NCI-H1105 (cell line): ENCODE measurements at places on chromosomes 12 and 14.

DNA sequence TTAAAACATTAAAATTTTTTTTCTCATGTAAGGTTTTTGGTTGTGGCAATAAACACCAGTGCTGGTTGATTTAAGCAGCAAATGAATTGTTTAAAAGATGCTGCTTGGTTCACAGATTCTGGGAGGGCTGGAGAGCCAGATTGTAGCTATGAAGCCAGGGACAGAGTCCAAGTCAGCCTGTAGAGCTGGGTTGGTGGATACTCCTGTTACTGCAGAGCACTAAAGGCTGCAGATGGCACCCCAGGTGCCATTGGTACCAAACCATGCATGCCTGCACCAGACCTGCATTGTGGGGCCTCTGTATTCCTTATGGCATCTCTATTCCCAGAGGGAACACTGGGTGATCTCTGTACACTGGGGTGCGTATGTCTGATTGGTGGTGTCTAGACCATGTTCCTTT is 113.3 kb downstream of the SNAPC1 start:
- DNase-seq, result no peak

DNA sequence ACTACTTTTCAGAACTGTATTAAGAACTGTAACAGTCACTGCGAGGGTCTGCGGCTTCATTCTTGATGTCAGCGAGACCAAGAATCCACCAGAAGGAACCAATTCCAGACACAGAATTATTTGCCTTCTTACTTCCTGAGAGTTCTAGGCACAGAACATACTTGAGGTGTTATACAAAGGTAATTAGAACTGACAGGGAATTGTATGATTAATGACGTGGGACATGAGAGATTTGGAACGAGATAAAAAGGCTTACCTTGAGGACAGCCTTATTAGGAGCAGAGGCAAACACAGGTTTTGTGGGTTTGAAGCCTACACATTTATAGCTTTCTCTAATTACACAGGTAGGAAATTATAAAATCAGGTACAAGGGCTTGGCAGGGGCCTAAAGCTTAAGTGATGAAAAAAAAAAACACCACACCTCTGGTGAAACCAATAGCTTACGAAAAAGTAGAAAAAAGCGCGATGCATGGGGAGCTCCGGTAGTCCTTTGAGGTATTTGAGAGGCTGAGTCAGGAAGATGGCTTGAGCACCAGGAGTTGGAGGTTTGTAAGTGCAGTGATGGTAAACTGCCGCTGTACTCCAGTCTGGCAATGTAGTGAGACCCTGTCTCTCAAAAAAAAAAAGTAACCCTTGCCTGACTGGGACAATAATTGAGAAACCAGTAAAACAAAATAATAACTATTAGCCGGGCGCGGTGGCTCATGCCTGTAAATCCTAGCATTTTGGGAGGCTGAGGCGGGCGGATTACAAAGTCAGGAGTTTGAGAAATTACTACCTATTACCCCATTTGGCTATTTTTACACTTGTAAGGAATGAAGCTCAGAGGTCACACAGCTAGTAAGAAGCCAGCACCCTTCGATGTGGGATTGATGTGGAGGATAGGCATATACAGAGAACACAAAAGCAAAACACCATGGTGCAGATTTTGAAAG is 795 bp upstream of the ACOT2 start:
- DNase-seq, result peak; percentile 17

GRCh38 chr12:104695453-104696148 is 238.9 kb downstream of the CHST11 start:
- DNase-seq, result no peak

- DNase-seq, result no peak
Measured at GRCh38 chr12:47413806-47414205, 292.0 kb downstream of the RPAP3 start.

DNA sequence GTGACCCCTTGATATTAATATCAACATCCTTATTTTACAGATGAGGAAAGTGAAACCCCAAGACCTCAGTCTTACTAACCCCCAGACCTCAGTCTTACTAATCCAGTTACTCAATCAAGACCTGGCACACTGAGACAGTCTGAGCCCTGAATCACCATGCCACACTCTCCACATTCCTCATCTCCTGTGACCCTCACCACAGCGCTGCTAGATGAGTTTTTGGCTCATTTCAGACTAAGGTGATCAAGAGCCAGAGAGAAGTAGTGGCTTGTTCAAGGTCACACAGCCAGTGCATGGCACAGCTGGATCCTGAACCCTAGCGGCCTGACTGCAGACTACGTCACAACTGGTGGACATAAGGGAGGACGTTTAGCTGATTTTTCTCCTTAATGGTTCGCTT is 579.2 kb downstream of the BCL11B start:
- DNase-seq, result no peak

DNA sequence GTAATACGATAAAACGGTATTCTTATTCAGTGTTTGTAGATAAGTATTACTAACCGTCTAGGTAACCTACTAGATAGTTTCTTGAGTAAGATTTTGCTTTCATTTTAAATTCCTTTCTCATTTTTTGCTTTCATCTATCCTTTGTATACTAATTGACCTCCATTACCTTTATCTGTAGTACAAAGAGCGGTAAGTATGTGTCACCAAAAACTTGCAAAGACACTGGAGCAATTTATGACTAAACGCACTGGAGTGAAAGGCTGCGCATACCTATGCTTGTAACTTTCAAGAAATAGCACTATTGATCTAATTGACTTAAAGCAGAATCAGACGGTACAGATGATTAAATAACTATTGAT is 1.7 kb downstream of the ARHGAP5 start:
- DNase-seq, result no peak

- no peak for DNase-seq
Measured at GRCh38 chr12:87254381-87255030, 774.7 kb downstream of the C12orf50 start.

GRCh38 chr12:130073721-130074120 is 88.5 kb upstream of the FZD10 start:
- no peak for DNase-seq

- DNase-seq, result peak; percentile 16
Measured at GRCh38 chr14:103056322-103057027, 874 bp downstream of the CDC42BPB start.

- DNase-seq, result no peak
Measured at GRCh38 chr12:116727261-116727660, 10.6 kb downstream of the SPRING1 start.

GRCh38 chr14:71175491-71175890 is 268.2 kb downstream of the PCNX1 start:
- no peak for DNase-seq

DNA sequence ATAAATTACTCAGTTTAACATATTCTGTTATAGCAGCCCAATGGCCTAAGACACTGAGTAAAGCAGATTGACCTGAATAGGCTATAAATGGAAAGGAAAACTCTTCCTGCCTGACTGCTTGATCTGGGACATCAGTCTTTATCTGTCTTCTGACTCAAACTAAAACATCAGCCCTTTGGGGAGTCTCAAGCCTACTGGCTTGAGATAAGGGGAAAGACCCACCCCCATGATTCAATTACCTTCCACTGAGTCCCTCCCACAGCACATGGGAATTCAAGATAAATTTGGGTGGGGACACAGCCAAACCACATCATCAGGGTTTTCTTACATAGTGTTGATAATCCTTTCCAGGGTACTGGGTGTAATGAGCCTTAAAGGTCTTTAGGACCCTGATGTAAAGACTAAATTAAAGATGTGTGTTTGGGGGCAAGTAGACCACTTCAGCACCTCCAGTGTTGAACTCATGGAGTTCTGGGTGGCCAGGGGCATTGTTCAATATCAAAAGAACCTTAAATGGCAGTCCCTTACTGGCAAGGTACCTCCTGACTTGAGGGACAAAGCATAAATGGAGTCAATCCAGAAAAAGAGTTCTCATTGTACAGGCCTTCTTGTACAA is 67.8 kb downstream of the TSHR start:
- DNase-seq, result no peak

DNA sequence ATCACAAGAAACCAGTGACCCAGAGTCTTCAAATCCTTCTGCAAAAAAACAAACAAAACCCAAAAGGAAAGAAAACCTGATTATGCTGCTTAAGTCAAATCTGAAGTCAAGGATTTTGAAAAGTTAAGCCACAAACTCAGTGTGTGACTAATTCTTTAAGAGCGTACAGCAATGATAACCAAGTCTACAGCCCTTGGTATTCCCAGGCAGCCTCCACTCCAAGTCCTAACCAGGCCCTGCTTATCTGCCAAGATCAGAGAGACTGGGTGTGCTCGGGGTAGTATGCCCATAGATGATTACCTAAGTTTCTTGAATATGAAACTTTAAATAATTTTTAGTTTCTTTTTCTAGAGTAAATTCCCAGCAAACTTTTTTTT is 13.1 kb downstream of the PGAM5 start:
- no peak for DNase-seq

GRCh38 chr12:109883461-109883860 is 3.1 kb upstream of the GLTP start:
- no peak for DNase-seq

GRCh38 chr14:74299061-74299545 is 3.6 kb downstream of the ABCD4 start:
- no peak for DNase-seq

DNA sequence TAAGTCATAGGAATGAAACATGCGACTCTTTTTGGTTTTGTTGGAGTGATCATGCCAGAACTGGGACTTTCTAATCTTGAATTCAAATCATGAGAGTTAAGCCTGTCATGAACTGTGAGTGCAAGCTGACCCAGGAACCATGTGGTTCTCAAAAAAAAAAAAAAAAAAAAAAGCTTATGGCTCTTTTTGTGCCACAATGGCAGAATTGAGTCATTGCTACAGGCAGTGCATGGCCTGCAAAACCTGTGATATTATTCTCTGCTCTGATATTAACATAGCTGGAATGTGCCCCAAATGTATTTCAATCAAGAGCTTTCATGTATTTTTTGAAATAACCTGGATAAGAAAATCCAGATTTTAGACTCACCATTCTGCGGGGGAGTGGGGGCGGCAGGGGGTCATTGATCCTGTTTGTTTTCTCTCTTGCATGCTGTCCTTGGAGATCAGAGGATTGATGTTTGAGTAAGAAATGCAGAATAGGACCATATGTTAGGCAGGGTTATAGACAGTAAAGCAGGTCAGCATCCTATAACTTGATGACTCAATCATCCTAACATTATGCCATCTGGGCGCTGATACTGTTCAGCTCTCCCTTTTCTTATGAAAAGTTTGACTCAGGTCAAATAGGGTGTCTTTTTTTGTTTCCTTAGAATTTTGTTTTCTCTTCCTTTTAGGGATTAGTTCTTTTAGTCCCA is 797.4 kb downstream of the DIO2 start:
- no peak for DNase-seq

DNA sequence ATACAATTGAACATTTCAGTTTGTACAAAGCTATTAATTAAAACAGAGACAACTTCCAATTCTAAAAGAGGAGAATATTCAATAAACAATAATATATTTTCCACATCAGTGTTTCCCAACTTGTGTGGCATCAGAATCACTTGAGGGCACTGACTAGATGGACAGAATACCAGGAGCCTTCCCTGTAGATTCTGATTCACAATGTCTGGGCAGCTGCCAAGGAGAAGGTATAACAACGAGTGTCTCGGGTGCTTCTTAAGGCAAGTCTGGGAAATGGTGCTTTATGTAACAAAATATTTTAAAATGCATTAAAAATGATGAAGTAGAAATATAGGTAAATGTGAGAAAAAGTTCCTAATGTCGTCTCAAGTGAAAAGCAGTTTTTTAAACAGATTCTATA is 26.2 kb downstream of the GALC start:
- DNase-seq, result no peak

DNA sequence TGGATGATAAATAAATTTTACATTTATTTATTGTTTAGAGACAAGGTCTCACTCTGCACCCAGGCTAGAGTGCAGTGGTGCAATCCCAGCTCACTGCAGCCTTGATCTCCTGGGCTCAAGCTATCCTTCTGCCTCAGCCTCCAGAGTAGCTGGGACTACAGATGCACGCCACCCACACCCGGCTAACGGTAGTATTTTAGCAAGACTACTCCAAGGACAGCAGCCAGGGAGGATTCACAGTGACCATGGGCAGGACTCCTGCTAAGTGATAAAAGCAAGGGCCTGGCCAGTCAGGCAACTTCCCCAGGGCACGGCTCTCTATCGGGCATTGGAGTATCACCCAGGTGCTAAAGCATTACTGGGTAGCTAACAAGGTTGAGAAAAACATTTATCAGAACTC is 55.4 kb downstream of the ARL6IP4 start:
- DNase-seq, result no peak

GRCh38 chr12:11556682-11557081 is 92.8 kb upstream of the ETV6 start:
- no peak for DNase-seq

GRCh38 chr14:102496331-102496691 is 13.3 kb downstream of the ANKRD9 start:
- no peak for DNase-seq

GRCh38 chr14:76348898-76349297 is 27.0 kb upstream of the ESRRB start:
- no peak for DNase-seq

DNA sequence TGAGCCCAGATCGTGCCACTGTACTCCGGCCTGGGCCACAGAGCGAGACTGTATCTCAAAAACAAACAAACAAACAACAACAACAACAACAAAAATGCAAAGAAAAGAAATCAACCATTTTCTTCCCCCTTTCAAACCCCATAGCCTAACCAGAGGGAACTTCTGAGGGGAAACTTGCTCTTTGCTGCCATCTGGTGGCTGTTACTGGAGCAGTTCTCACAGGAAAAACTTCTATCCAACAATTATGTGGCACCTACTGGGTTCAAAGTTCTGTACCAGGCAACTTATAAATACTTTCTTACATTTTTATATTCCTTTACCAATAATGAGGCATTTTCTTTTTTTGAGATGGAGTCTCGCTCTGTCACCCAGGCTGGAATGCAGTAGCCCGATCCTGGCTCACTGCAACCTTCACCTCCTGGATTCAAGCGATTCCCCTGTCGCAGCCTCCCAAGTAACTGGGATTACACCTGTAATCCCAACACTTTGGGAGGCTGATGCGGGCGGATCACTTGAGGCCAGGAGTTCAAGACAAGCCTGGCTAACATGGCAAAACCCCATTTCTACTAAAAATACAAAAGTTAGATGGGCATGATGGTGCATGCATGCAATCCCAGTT is 50.9 kb upstream of the BICDL1 start:
- DNase-seq, result peak; percentile 65

DNA sequence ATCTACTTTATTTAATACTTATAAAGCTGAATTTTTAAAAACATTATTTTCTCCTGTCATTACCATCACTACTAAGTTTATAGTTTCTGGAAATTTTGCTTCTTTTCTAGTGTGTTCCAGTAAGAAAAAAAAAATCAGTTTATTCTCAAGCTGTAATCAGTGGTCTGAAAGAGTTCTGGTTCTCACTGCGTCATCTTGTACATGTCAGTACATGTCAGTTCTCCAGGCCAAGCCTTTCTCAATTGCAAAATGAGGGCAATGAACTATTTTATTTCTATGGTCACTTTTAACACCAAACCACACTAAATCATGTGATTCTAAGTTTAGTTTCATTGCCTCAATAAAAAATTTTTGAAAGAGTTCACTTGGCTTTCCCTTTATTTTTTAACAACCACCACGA is 468.9 kb upstream of the LRFN5 start:
- DNase-seq, result peak; percentile 36
